PC-3 (cell line): ENCODE measurements at places on chromosomes 1 and 21.

- no peak for DNase-seq
These were observed 128.6 kb downstream of the HUNK start for GRCh38 chr21:32001390-32001789.

- no peak for DNase-seq
These were observed 7.3 kb upstream of the FGGY start for GRCh38 chr1:59289570-59289969.

DNA sequence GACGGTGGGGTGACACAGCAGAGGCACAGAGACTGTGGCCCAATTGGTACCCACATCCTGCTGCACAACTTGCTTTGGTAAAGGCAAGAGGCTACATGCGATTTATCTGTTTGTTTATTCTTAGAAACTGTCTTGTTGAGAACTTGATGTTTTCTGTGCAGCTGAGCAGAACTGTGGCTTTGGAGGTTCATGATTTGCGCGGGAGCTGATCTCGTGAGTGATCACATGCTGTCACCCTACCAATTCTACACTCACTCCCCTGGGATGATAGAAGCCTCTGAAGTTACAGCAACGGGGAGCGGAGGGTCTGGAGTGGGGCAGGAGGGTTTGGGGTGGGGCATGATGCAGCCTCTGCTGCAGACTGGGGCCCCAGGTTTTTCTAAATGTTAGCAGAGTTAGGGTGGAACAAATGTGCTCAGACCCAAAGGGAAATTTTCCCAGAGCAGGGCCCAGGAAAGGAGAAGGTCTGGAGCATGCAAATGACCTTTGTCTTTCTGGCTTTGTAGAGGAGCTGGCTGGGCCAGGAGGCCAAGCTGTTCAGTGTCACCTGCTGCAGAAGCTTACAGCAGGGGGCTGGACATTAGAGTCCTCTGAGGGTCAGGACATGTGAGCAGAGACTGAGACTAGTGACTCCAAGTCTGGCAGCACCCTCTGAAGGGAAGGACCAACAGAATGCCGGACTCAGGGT lies 83.6 kb downstream of the GRIK3 start:
- DNase-seq = no peak

GRCh38 chr1:4344065-4344732 lies 310.2 kb upstream of the AJAP1 start:
- no peak for DNase-seq

DNA sequence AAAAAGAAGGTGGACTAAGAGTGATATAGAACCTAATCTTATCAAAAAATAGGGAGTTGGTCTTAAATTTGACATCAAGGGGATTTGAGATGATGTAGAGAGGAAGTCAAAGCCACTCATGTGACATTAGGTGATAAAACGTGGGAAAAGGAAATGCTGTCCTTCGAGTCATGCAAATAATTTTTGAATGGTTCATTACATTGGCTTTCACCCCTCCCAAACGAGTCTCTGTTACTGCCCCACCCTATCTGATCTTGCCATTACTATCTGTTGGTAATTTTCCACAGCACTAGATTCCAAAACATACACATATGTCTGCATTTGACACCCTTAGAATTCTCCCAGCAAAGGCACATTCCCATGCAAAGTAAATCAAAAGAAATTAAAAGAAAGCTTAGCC lies 531.1 kb upstream of the ADAMTS5 start:
- no peak for DNase-seq

- no peak for DNase-seq
These were observed 68.6 kb upstream of the PALMD start for GRCh38 chr1:99577313-99577712.

DNA sequence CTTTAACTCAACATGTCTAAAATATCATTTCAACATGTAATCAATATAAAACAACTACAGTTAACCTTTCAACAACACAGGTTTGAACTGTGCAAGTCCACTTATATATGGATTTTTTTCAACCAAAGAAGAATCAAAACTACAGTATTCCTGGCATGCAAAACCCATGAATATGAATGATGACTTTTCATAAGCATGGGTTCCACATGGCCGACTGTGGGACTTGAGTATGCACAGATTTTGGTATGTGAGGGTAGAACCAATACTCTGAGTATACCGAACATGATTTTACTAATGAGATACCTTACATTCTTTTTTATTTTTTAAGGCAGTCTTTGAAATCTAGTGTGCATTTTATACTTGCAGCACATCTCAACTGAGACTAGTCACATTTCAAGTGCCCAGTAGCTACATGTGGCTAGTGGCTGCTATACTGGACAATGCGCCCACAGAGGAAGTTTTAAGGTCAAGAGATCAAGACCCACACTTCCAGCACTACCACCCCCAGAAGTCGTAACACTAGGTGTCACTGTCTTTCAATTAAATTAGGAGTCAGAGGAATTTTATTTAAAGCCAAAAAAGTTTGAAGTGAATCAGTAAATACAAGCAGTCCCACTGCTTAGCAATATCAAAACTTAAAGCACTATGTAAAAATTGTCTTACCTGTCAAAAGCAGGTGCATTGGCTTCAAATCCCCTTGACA lies 40.0 kb downstream of the SYNJ1 start:
- no peak for DNase-seq

GRCh38 chr1:2412773-2413494 lies 570 bp upstream of the PEX10 start:
- peak; percentile 21 for DNase-seq

GRCh38 chr1:229964281-229964680 lies 102.8 kb upstream of the GALNT2 start:
- DNase-seq = no peak

- peak; percentile 88 for DNase-seq
These were observed 9.1 kb upstream of the SLC19A1 start for GRCh38 chr21:45551316-45551715.

- peak; percentile 43 for DNase-seq
These were observed 41.6 kb downstream of the NUAK2 start for GRCh38 chr1:205279986-205280385.

- no peak for DNase-seq
These were observed 16.6 kb downstream of the SCMH1 start for GRCh38 chr1:41225495-41225894.

DNA sequence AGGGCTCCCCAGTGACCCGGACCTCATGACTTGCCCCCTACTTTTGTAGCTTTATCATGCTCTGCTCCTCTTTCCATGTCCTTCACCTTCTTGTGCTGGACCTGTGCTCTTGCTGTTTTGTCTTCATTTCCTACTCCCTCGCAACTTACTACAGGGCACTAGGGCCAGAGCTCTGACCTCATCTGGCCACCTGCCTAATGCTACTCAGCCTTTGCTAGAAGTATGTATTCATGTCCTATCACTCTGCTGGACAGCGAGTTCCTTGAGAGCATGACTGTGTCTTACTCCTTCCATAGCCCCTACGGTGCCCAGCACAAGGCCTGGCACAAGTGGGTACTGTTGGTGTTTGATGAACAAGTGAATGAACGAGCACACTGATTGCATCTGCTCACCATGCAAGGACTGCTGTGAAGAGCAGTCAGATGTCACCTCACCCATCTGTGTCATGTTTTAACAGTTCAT lies 1.9 kb downstream of the MTFR1L start:
- peak; percentile 25 for DNase-seq

DNA sequence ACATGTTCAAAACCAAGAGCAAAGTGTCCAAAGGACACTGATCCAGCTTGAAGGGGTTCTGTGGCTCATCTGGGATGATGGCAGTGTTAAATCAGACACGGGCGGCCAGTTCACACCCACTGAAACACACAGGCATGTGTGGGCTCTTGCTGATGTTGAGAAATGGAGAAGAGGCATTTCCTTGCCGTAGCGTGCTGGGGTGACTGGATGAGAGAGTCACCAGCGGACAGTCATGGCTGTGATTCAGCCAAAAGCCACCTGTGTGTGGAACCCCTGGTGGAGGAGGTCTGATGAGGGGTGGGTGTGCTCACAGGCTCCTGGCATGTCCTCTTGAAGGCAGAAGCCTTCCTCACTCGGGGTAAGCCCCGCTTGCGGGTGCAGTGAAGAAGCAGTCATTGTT lies 7.2 kb downstream of the C1orf35 start:
- DNase-seq = no peak

GRCh38 chr1:183218971-183219615 lies 33.0 kb downstream of the LAMC2 start:
- DNase-seq = no peak

DNA sequence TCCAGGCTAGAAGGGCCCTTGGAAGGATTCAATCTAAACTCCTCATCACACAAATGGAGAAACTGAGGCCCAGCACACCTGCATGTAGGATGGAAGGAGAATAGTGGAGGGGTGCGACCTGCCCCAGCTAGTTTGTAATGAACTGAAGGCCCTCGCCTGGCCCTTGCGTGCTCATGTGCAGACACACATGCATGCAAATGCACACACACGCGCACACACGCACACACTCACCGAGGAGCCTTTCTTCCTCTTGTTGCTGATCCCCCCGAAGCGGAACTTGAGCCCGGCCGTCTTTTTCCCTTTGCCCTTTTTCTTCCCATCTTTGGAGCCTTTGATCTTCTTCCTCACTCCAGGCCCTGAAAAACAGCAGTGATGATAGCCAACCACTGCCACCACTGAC lies 27.9 kb downstream of the CHD5 start:
- no peak for DNase-seq

GRCh38 chr1:230392920-230393521 lies 33.1 kb downstream of the PGBD5 start:
- DNase-seq = no peak

DNA sequence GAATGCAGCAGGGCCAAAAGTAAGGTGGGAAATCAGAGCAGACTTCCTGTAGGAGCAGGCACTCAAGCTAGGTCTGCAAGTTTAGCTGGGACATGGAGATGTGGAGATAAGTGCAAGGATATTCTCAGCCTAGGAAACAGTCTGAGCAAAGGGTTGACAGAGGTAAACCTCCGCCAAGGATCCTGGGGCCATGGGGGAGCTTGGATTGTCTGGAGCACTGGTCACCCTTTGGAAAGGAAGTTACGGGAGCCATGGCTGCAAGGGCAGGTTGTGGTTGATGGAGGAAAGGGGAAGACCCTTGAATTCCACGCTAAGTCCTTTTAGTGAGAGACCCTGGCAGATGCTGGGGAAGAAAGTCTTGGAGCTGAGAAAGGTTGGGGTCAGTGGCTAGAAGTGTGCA lies 150.9 kb downstream of the PTPRU start:
- no peak for DNase-seq

DNA sequence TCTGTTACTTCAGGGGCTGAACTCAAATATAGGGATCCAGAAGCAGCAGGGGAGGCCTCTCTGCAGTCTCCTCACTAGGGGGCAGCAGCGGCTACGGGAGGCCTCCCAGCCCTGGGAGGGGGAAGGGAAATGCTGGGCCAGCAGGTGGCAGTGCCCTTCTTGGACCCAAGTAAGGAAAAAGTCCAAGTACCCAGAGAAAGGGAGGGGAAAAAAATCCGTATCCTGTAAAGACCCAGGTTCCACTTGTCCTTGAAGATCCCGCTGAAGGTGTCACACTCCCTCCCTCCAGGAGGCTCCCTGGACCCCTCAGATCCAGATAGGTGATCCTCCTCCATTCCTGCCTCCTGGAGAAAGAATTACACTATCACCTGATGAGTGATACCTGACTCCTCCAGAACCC lies 14.1 kb upstream of the NUAK2 start:
- peak; percentile 93 for DNase-seq

GRCh38 chr1:78839704-78840277 lies 166.7 kb downstream of the ADGRL4 start:
- DNase-seq = peak; percentile 85

DNA sequence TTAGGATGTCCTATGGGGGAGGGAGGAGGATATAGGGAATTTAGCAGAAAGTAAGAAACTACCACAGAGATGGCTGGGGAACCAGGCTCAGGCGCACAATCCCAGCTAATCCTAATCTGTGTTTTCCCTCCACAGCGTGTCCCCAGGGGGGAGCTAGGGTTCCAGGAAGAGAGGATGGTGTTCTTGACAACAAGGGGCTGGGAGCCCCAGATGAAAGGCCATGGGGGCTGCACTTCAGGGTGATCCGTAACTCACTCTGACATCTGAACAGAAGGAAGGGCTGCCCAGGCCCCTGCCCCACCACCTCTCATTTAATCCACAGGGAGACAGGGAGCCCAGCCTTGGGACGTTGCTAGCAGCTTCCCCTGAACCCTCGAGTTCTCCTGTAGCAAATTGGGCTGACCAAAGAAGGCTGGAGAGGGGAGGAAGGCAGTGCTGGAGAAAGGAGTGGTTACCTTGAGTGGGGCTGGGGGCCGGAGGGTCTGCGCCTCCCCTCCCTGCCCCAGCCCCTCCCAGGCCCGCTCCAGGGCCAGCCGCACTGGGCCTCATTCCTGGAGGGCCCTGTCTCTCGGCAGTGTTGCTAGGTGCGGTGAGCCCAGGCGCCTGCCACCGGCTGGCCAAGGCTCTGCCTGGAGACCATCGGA lies 131.7 kb downstream of the TMEM53 start:
- DNase-seq = no peak

DNA sequence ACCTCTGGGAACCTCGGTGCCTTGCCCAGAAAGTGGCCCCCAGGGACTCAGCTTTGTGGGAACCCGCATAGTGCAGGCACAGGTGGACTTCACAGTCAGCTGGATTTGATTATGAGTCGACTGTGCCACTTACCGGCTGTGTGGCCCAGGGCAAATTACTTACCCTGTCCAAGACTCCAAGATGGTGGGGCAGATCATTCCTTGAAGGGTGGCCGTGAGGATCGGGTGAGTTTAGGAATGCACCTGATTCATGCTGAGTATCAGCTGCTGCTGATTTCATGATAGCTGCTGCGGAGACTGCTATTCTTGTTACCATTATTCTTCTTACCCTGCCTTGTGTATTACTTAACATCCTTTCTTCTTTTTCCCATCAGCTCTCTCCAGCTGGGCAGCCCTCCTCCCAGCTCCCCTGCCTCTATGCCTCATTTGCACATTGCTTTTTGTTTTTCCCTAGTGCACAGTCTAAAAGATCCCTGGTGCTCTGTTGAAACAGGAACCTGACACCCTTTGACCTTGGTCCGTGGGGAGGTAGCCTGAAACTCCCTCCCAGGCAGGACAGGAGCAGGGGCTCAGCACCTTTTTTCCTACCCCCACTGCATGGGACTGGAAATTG lies 40.5 kb upstream of the FHAD1 start:
- DNase-seq = peak; percentile 73

DNA sequence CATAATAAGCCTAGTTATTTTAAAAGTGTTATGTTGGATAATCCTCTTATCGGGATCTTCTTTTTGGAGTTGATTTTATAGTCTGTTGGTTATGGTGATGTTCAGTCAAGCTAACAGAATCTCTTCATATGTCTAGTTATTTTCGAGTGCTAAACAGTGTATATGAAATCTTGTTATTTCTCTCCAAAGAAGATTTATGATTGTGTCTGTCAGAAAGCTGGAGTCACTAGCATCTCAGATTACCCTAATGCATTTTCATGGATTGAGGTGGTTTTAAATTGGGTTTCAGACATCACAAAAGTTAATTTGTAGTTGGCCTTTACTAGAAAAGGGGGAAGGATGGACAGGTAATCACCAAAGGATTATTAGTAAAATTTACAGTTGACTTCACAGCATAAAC lies 13.3 kb downstream of the MAEL start:
- no peak for DNase-seq

GRCh38 chr1:51417496-51418383 lies 87.4 kb upstream of the TTC39A start:
- DNase-seq = no peak
